ENCODE measurements at places on chromosomes 2 and 18. TPM values are rescaled to one million over a fixed set of nuclear protein-coding genes. Genes with fewer than 3 reads are reported as not detected.

- no peak for DNase-seq
Observed at GRCh38 chr18:7696780-7697179, 129.7 kb downstream of the PTPRM start.

- no peak for DNase-seq
Observed at GRCh38 chr2:70381235-70381634, 79.4 kb upstream of the FAM136A start.

DNA sequence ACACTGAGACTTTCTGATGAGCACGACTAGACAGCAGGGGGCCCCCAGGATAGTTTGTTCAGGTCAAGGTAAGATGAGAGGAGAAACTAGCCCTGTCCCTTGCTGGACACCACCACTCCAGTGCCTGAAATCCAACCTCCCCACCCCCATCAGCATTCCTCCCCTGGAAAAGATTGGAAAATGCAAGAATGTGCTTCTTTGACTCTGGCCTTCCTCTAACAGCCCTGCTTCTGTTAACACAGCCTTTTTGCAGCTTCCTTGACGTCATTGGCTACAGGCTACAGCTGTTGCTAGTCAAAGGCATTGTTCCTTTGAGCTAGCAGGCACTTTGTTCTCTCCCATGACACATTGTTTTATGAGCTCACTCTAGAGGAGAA lies 20.1 kb upstream of the LTBP1 start:
- DNase-seq, result peak; percentile 72

DNA sequence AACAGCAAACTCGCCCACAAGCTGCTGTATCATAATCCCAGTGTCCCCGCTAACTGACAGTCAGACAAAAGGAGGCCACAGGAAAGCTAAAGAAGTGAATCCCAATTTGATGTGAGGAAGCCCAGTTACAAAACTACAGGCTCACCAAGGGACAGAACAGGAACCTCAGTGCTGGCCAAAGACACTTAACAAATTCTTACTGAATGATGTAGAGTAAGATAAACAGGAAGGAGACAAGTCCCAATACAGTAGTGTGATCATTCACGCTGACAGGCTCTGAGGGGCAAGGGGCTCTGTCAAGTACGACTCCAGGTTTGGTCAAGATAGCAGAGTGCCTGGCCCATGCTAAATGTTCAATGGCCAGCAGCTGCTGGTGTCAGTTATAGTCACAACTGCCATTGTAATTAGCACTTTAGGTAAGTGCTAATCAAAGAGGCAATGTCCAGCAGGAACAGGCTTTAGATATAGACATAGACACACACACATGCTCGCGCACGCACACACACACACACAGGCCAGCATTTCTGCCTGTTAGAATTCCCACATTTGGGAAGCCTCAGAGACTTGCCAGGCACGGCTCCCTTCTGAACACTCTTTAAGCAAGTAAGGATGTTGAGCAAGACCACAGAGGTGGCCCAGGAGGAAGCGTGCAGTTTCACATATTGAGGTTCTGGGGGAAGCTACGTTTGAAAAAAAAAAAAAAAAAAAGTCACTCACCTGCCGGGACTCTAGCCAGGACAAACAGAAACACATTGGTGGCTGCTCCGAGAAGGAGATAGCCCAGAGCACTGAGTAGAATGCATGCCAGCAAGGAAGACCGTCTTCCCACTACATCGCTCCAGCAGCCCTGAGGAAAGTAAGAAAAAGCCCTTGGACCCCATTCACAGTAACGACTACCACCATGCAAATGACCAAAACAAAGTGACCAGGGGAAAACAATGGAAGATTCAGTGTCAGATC lies 35.4 kb upstream of the TMEM182 start:
- no peak for DNase-seq

GRCh38 chr2:172427990-172428831 lies 825 bp downstream of the ITGA6 start:
- peak; percentile 73 for DNase-seq

GRCh38 chr2:187129306-187129705 lies 280.3 kb upstream of the ZSWIM2 start:
- no peak for DNase-seq

- DNase-seq, result no peak
Observed at GRCh38 chr2:95346738-95347671, 49.9 kb downstream of the KCNIP3 start.

DNA sequence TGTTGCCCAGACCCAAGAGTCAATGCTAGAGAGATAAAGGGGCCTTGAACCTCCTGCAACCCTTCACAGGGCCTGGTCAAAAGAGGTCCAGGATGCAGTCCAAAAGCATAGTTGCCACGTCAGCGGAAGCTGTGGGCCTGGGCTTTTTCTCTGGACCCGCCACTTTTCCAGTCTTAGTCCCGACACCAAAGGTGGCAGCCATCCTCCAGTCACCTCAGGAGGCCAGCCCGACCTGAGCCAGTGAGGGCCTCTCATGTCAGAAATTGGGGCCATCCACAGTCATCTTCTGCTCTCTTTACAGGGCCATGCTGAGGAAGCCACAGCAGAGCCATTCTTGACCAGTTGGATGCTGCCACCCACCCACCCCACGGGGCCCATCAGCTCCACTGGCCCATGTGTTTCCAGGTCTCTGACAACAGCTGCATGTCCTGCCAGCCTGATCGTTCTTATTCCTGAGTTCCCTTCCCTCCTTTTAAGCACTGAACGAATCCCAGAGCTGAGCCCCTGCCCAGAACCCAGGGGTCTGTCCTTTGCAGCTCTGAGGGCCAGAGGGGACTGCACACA lies 34.1 kb upstream of the KLHL29 start:
- no peak for DNase-seq

GRCh38 chr2:241153616-241154015 lies 3.3 kb downstream of the PPP1R7 start:
- DNase-seq, result peak; percentile 77

DNA sequence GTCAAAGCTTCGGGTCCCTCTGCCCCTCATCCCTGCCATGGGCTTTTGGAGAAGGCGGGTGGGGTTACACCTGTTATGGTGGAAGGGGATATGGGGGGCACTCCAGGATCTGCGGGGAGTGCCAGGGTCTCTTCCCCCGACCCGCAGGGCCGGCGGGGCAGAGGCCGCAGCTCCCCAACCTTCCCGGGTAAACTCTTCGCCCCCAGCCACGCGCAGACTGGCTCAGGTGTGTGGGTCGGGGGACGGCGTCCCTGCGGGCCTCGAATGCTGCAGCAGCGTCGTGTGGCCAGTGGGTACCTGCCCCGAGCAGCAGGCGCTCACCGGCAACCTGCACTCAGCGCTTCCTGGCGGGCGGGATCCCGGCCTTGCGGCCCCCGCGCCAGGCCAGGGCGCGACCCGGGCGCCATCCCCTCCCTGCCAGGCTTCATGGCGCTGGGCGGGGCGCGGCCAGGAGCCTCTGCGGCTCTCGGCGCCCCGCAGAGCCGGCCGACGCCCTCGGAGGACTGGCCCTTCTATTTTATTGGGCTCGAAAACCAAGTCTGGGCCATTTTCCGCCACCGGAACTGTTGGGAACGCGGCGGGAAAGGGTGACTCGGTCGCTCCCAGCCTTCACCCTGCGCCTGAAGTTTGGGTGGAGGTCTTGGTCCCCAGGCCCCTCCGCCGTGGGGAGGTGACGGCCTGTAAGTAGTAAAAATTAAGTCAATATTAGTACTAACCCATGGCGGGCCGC lies 4.5 kb downstream of the GBX2 start:
- no peak for DNase-seq

DNA sequence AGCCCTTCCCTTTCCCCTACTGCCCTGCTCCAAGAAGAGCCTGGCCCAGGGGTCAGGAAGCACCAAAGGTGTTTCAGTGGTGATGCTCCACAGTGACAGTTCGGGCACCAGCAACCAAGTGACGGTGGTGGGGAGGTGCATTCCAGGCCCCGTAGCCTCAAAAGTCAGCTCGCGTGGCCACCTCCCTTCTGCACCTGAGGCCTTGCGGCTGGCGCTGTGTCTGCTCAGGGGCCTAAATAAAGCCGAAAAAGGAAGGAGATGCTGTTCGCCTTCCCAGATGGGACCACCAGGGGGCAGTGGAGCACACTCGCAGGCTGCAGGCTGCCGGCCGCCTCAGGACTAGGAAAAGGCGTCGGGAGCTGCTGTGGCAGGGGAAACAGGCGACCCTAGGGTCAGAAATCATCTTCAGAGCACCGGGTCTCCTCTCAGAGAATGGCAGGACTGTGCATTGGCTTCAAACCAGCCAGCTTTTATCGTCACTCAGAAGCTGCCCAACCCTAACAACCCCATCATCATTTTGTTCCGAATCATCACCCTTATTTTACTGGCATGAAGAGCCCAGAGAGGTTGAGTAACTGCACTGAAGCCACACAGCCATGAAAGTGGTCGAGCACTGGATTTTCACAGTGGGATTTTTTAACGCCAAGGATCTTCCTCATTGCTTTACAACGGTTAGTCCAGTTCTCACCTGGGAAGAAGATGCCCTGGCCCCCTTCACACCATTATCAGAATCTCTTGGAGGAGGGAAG lies 213.0 kb upstream of the CELF4 start:
- no peak for DNase-seq

- peak; percentile 83 for DNase-seq
Observed at GRCh38 chr2:23411752-23412431, 26.9 kb downstream of the KLHL29 start.

GRCh38 chr2:241201445-241202267 lies 13.2 kb downstream of the ANO7 start:
- no peak for DNase-seq

GRCh38 chr18:433298-433697 lies 67.2 kb downstream of the COLEC12 start:
- no peak for DNase-seq

DNA sequence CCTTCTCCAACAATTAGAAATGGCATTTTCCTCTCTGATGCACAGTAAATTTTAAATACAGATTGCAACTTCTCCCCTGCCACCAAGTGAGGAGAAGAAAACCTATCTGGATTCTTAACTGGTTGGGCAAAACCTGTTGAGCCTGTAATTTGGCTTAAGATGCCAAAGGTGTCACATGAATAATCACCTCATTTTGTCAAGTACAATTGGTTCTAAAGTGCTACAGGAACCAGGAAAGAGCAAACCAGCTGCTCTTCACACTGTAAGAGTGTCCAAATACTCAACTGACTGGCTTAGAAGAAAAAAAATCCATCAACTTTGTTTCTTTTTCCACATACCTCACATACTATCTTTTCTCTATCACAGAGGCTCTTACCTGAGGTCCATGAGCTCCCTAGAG lies 35.4 kb downstream of the NPC1 start:
- no peak for DNase-seq

GRCh38 chr2:101362316-101362715 lies 25.0 kb downstream of the CREG2 start:
- no peak for DNase-seq

DNA sequence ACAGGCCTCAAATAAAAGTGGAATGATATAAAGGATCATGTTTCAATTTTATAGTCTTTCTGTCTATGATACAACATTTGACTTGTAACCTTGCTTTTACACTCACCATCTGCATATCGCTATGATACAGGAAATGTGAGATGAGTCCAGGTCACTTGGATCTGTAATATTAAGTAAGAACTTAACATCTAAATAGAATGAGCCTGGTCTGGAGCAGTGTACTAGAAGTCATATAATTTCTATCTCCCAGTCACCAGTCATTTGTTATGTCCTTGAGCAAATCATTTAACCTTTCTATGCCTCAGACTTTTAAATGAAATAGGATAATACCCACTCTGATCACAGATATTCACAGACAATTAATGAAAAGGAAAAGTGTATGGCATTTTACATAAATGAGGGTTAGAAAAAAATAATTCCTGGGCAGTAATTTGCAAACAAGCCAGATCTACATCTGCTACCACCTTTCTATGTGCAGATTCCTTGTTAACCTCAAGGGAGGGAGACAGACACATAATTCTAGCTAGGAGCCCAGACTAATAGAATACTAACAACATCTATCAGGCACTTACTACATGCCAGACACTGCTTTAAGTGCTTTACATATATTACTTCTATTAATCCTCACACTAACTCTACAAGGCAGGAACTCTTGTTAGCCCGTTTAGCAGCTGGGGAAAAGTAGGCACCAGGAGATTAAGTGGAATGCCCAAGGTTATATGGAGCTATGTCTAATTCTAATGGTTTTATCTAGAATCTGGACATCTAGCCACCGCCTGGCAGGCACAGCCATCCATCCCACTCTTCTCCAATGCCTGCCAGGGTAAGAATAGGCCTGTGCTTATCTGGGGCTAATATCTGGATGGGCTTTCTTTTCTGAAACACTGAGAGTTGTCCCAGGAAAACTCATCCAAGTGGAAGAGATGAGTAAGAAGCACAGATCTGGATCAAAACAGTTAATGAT lies 313.6 kb upstream of the CDH20 start:
- no peak for DNase-seq

DNA sequence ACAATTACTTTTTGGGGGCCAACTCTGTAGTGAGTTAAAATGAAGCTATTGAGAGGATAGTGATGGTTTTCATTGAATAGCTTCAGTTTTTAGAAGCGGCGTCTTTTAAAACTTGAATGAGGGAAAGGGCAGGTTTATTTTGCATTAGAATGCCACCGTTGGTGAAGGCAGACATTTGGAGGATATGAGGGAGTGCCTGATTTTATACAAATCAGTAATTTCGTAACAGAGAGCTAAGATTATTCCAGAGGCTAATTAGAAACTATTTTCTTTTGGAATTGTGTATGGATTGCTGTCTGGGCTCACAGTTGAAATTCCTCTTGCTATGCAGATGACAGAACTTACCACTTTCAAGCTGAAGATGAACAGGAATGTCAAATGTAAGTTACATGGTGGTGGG lies 67.6 kb downstream of the ITGB1BP1 start:
- DNase-seq, result no peak

GRCh38 chr2:44242904-44243303 lies 32.4 kb upstream of the SLC3A1 start:
- no peak for DNase-seq

- DNase-seq, result no peak
Observed at GRCh38 chr2:20188851-20189250, 36.1 kb downstream of the SDC1 start.

DNA sequence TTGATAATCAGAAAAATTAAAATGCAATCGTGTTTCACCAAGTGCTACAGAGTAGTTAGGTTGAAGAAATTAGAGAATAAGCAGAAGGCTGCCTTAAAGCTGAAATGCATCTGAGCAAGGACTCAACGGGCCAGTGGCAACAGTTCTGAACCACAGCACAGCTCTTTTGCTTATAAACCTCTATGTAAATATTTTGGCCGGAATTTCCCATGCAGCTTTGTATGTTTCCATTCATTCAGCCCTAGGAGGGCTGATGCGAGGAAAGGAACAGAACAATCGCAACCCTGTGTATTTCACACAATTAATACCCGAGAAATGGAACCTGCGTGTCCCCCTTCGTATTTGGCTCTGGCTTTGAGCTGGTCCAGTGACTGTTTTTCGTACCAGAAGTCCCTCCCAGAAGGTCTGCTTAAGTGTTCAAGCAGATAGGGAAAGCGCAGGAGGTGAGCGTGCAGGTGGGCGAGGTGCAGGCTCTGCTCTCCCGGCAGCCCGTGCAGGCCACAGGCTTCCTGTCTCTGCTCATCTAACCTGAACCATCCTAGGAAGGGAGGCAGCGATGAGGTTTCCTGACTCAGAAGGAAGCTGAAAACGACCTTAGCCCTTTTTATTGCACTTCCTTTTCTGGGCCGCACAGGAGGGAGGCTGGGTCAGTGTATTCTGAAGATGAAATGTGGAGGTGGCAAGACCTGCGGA lies 67.3 kb downstream of the ASB1 start:
- no peak for DNase-seq

The ALPG gene
- total RNA-seq, result not detected

The DSC3 gene
- not detected for total RNA-seq

The UGT1A10 gene
- not detected for total RNA-seq

The ASTL gene
- total RNA-seq, result not detected

The DDX1 gene
- total RNA-seq, result 78.4 TPM

The DYNAP gene
- total RNA-seq, result not detected

The HOXD1 gene
- not detected for total RNA-seq

The MEP1B gene
- not detected for total RNA-seq

The PDIA6 gene
- 274 TPM for total RNA-seq

The NEU4 gene
- total RNA-seq, result not detected

Measured in LHCN-M2 (cell line).